ENCODE measurements at places on chromosomes 3 and 15.
A peak's percentile ranks its signal among the peaks of the same experiment; 100 is the strongest.

DNA sequence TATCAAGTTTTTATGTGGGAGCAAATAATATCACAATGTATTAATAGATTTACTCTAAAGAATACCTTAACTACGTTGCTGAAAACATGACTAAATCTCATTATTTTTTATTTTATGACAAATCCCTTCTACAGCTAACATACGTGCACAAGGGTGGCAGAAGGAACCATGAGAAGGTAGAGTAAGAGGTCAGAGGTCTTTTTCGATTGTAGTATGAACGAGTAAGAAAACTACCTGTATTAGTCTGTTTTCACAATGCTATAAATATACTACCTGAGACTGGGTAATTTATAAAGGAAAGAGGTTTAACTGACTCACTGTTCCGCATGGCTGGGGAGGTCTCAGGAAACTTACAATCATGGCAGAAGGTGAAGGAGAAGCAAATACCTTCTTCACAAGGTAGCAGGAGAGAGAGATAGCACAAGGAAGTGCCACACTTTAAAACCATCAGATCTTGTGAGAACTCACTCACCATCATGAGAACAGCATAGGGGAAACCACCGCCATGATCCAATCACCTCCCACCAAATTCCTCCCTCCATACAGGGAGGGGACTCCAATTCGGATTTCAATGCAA lies 95.3 kb downstream of the SUCLG2 start:
- no peak for DNase-seq

DNA sequence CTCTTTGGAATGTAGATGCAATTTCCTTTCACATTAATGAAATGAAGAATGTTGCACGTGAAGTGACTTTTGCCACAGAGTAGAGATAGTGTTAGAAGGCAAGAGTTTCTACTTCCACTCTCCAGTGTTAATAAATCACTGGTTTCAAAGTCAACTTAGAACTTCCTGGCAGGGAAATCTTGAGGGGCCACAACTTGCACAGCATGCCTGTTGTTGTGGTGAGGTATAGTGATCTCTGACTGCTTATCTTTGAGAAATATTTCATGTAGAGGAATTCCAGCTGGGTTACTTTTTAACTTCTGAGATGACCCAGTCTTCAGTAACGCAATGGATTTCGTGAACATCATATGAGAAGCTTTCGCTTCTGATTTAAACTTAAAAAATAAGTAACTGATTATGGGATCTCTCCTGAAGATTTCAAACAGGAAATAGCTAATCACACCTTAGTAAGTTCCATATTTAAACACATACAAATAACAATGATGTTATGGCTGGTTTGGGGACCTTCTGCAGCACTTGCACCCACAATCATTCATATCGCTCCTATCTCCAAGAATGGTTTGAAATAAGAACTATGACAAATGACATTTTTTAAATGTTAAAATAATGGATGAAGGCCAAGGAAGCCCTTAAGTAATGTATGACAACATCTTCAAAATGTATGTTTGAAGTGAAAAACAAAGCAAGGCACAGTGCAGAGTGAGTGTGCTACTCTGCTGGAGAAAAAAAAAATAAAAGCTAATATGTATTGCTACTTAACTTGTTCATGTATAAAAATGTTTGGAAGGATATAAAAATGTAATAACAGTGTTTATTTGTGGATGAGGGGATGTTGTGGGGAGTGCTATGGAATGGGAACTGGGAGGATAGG lies 726.5 kb upstream of the NECTIN3 start:
- no peak for DNase-seq

GRCh38 chr15:60494108-60494507 lies 15.2 kb upstream of the ICE2 start:
- DNase-seq: no peak

- DNase-seq: no peak
Measured at GRCh38 chr15:86634992-86635638, 555.4 kb downstream of the AGBL1 start.

- DNase-seq: no peak
Measured at GRCh38 chr15:66291816-66292570, 1.4 kb upstream of the DIS3L start.

GRCh38 chr15:68818066-68818768 lies 2.5 kb downstream of the ANP32A start:
- DNase-seq: peak; percentile 68

- DNase-seq: no peak
Measured at GRCh38 chr15:70351941-70352774, 254.4 kb upstream of the TLE3 start.

DNA sequence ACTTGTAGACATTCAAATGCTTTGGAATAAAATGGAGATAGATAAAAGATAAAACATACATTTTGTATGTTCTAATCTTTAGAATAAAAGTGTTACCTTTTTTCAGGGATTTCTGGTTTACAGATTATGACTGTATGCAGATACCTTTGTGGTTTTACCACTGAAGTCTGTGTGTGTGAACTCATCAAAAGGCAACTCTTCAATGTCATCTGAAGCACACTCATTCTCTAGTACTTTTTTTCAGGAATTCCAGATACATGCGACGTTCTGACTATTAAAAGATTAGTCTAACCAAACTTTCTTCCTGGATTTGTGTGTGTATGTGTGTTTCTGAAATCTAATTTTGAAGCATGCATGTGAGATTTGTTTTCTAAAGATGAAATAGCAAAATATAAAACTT lies 188.6 kb downstream of the NLGN1 start:
- no peak for DNase-seq

DNA sequence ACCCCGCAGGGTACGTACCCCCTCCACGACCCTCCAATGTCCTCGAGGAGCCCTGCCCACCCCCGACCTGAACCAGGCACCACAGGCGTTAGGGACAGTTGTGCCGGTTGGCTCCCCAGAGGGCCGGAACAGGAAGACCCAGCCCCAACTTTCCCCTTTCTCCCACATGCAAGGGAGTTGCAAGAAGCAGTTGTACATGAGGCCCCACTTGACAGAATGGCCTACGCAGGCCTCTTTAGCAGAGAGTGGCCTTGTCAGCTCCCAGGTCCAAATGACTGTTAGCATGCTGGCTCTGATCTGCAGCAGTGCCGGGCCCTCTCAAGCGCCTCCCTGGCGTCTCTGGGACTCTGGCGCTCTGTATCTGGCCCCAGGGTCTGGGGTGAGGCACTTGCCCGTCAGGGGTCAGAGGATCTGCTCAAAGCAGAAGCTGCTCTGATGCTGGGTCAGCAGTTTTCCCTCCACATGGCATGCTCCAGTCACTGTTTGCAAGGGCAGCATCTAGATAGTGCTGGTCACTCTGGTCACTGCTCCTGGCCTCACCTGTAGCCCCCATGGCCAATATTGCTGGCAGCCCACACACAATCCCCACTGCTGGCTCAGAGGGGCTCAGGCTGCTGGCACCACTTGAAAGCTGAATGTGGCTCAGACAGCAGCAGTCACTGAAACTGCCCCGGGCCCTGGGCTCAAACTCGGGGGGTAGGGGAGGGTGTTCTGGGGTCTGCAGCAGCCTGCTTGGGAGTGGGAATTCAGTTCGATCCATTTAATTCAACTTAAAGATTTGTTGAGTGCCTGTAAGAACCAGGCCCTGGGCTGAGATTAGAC lies 254.5 kb downstream of the FAM43A start:
- no peak for DNase-seq

GRCh38 chr3:7760718-7761117 lies 740.9 kb upstream of the LMCD1 start:
- DNase-seq: no peak

- no peak for DNase-seq
Measured at GRCh38 chr15:92817339-92817886, 82.7 kb upstream of the CHD2 start.

DNA sequence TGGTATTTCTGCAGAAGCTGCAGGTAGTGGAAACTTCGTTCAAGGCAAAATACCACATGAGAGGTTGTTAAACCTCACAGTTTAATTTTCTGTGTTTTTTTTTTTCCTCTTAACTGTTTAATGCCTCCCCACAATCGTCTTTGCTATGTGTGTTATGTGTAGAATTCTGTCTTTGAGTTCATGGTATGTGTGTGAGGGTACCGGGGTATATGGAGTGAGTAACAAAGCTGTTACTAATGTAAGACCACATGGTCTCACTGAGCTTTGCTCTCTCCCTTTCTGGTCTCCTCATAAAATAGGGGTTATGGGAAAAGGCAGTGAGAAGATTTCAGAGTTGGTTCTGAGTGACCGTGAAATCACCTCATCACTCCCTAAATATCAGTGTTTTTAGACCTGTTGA lies 143.6 kb downstream of the USP13 start:
- no peak for DNase-seq

- no peak for DNase-seq
Measured at GRCh38 chr3:7646851-7647250, 785.9 kb downstream of the GRM7 start.

DNA sequence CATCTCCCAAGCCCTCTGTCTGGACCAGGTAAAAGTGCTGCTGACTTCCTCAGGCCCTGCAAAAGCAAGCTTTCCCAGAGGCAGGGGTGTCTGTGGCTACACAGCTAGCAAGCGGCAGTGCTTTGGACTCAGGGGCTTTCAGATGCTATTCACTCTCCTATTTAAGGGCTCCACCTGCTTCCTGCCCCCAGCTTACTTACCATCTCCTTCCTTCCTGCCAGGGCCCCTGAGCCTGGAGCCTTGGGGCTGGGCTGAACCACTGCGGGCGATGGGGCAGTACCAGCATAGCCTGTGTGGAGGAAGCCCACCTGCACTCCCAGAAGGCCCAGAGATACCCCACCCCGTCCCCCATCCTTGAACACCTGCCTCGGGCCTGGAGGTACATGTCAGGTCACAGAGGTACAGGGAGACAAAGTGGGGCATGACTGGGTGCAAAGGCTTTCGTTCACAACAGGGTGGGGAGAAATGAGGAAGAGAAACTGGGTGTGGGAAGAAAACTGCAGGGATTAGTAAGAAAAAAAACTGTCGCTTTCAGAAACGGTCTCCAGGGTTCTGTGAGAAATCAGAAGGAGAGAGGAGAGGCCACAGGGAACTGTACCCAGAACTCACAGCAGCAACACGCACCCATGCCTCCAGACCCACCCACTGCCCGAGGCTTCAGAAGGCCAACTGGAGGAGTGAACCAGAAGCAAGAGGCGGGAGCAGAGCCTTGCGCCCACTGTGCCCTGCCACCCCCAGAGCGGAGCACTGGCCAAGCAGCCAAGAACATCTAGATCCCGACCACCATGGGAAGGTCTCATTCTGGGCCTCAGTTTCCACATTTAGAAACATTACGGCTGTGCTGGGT lies 49.5 kb downstream of the CCDC12 start:
- DNase-seq: no peak

DNA sequence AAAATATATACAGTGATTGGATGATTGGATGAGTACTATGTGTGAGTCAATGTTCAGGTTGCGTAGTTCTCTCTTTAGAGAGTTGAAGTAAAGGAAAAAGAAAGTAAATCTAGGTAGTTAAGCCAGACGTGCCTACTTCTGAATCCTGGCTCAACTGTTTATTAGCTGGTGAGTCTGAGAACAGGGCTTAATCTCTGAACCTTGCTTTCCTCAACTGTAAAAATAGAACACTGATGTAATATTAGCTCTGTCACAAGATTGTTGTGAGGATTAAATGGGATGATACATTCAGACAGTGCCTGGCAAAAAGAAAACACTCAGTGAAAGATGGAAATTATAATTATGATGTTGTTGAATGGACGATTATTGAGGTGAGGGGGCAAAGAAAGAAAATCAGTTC lies 413.4 kb downstream of the MAGI1 start:
- DNase-seq: no peak

- DNase-seq: no peak
Measured at GRCh38 chr3:62818347-62818746, 56.9 kb downstream of the CADPS start.

DNA sequence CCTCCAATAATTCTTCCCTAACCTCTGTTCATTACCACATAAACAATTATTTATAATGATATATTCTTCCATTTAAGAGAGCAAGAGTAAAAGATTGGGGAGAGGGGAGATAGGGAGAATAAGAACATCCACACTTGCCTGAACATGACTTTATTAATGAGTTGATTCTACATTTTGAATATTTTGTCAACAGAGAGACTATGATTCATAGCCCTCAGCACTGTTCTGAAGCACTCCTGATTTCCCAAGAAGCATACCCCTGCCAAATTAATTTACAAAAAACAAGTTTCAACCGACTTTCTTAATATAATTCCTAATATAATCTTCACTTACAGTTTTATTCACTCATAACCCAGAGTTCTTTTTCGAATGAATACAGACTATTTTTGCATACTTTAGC lies 828.8 kb downstream of the ROBO2 start:
- DNase-seq: no peak

DNA sequence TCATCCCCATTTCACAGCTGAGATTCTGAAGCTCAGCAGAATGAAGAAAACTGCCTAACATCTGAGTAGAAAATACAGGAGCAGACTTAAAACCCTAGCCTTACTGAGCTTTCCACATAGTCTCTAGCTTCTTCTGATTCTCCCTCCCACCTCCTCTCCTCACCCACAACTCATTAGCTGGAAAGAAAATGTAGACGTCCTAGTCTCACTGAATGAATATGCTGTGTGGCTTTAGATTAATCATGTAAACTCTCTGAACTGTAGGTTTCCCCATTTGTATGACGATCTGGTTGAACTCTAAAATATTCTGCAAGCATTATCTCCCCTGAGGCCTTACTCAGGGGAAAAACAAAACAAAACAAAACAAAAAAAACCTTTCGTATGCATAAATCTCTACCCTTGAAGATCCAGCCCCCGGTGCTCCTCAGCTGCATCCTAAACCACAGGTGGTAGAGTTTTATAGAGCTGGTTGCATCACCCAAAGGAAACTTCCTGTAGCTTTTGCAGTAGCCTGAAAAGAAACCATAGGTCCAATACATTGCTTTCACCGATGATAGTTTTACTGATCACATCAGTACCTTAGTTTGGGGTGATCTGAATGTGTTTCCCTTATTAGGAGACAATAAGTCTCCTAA lies 40.6 kb downstream of the FOXB1 start:
- peak; percentile 27 for DNase-seq

DNA sequence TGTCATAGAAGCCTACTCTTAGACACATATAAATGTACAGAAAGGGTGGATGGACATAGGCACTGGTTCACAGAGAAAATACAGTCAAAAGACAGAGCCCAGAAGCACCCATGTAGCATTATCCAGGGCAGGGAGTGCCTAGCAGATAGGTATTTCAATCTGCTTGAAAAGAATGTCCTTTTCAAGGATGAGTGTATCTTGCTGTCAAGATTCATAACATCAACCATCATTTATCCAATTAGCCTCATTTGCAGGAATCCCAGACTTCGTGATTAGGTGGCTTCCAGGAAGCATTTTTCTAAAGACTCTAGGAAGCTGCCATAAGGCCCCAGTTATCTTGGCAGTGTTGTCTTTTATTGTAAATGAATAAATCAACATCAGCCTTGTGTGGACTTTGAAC lies 55.6 kb downstream of the SCN11A start:
- no peak for DNase-seq

- DNase-seq: no peak
Measured at GRCh38 chr3:109132801-109133473, 3.6 kb upstream of the C3orf85 start.
